ENCODE measurements at places on chromosomes 13 and 19.

DNA sequence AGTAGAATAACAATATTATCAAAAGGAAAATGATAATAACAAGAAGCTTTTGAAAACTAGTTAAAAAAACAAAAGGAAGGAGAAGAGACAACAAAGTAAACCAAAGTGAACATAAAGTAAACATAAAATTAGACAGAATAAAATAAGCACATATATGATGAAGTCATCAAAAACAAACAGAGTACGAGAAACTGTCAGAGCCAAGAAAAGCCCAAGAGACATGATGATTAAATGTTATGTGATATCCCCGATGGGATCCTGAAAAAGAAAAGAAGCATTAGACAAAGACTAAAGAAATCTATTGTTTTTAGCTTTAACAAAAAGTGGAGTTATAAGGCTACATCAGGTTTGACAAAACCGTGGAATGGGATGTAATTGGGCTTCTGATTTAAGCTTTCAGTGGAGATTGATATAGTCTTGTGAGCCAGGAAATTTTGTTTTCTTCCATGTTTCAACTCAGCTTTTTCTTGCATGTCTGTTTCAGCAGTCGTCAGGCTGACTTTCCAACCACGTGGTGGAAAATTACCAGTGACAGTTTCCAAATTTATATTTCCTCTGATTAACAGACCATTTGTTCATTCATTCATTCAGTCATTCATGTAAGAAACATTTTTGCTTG is 64.9 kb downstream of the KL start:
- DNase-seq: no peak

DNA sequence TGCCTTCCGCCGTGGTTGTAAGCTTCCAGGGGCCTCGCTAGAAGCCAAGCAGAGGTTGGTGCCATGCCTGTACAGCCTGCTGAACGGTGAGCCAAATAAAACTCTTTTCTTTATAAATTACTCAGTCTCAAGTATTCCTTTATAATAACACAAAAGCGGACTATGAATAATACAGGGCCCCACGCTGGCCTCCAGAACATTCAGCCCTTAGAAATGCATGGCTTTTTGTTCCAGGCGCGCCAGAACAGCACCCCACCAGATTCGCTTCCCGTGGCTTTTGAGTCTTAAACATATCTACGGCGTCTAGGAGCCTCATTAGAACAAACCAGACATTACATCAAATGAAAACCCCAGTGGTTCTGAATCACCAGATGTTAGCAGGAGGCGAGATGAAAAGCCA is 75.1 kb downstream of the SLC15A1 start:
- DNase-seq: no peak

- no peak for DNase-seq
Observed at GRCh38 chr13:101767131-101767530, 314.7 kb downstream of the ITGBL1 start.

- no peak for DNase-seq
Observed at GRCh38 chr13:100512422-100512821, 76.2 kb downstream of the GGACT start.

DNA sequence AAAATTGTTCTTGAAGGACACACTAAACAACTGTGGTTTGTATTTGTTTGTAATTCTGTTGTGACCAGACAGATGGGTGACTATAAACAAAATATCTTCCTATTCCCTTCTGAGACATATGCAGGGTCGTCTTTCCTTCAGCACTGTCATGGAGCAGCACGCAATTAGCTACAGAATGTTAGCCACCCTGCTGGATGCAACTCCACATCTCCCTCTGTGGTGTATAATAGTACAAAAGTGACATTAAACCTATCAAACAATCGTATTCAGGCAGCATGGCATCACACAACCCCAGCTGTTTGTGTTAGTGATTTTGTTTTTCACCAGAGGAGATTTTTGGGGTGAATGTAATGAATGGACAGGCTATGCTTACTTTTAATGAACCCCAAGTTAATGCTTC is 146.2 kb downstream of the GPC6 start:
- no peak for DNase-seq

GRCh38 chr19:5916181-5916708 is 2.2 kb downstream of the CAPS start:
- DNase-seq: no peak

DNA sequence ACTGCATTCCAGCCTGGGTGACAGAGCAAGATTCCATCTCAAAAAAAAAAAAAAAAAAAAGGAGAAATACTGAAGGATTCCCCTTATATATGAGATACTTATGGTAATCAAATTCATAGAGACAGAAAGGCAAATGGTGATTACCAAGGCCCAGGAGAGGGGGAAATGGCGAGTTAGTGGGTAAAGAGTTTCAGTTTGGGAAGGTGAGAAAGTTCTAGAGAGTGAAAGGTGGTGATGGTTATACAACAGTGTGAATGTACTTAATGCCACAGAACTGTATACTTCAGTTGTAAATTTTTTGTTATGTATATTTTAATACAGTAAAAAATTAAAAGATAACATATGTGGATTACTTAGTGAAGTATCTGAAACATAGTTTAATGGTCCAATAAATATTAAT is 90.2 kb downstream of the DHRS12 start:
- DNase-seq: no peak

- DNase-seq: no peak
Observed at GRCh38 chr19:18790566-18791314, at the start of gene COMP. COMP (minus strand) TSS chr19:18791305; CDS start chr19:18791269, 36 bp downstream.

DNA sequence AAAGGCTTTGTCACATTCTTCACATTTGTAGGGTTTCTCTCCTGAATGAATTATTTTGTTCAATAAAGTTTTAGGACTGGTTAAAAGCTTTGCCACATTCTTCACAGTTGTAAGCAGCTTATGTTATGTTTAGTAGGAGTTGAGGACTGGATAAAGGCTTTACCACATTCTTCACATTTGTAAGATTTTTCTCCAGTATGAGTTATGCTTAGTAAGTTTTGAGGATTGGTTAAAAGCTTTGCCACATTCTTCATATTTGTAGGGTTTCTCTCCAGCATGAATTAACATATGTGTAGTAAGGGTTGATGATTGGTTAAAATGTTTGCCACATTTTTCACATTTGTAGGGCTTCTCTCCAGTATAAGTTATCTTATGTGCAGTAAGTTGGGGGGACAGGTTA is 79.9 kb downstream of the ZNF431 start:
- DNase-seq: no peak

- DNase-seq: no peak
Observed at GRCh38 chr13:21777813-21778212, 106.9 kb downstream of the FGF9 start.

- DNase-seq: no peak
Observed at GRCh38 chr19:29795461-29796172, 16.2 kb upstream of the CCNE1 start.

DNA sequence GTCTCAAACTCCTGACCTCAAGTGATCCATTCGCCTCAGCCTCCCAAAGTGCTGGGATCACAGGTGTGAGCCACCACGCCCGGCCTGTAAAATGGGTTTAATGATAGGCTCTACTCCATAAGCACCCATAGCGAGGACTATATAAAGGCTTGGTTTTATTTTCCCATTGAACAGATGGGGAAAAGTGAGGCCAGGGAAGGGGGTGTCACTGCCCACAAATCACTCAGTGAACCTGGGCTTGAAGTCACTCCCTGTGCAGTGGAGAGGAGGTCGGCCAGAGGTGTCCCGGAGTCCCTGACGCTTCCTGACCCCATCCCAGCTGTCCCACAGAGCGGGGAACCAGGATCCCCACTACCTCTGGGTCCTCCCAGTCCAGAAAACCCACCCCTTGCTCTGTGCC is 14.9 kb downstream of the TLE2 start:
- DNase-seq: no peak

DNA sequence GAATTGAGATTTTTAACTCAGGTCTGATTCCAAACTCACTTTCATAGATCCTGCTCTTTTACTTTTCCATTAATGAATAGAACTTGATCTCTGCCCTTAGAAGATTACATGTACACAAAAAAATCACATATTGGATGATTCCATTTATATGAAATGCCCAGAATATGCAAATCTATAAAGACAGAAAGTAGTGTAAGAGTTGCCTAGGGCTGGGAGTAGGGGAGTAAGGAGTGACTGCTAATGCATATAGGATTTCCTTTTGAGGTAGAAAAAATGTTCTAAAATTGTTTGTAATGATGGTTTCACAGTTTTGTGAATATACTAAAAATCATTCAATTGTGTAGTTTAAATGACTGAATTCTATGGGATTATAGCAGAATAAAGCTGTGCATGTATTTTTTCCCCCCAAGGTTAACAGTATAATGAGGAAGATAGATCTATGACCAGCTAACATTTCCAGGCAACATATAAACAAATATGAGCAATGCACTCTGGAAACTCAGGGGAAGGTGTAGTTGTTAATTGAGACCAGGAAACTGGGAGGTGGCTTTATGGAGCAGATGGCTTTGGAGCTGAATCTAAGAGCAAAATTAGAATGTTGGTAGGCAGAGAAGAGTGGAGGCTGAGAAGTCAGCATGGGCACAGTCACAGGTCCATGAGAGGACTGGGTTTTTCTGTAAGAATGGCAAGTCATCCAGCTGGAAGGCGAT is 41.4 kb downstream of the LACC1 start:
- no peak for DNase-seq

- peak; percentile 47 for DNase-seq
Observed at GRCh38 chr13:39956036-39956435, 300.6 kb downstream of the COG6 start.

- DNase-seq: no peak
Observed at GRCh38 chr13:77810430-77810829, 108.2 kb downstream of the EDNRB start.

GRCh38 chr19:17114414-17114831 is 38.8 kb downstream of the MYO9B start:
- DNase-seq: no peak

GRCh38 chr13:113971471-113972231 is 2.2 kb downstream of the C13orf46 start:
- DNase-seq: no peak

- DNase-seq: no peak
Observed at GRCh38 chr13:35309706-35310105, 166.8 kb downstream of the MAB21L1 start.

- no peak for DNase-seq
Observed at GRCh38 chr19:29708554-29709439, 6.3 kb downstream of the C19orf12 start.

- DNase-seq: no peak
Observed at GRCh38 chr19:55149078-55150003, at the start of gene TNNT1. TNNT1 (minus strand) TSS chr19:55149206; CDS start chr19:55147157, 2,049 bp downstream.

- DNase-seq: no peak
Observed at GRCh38 chr19:43574424-43575155, 737 bp downstream of the XRCC1 start.

DNA sequence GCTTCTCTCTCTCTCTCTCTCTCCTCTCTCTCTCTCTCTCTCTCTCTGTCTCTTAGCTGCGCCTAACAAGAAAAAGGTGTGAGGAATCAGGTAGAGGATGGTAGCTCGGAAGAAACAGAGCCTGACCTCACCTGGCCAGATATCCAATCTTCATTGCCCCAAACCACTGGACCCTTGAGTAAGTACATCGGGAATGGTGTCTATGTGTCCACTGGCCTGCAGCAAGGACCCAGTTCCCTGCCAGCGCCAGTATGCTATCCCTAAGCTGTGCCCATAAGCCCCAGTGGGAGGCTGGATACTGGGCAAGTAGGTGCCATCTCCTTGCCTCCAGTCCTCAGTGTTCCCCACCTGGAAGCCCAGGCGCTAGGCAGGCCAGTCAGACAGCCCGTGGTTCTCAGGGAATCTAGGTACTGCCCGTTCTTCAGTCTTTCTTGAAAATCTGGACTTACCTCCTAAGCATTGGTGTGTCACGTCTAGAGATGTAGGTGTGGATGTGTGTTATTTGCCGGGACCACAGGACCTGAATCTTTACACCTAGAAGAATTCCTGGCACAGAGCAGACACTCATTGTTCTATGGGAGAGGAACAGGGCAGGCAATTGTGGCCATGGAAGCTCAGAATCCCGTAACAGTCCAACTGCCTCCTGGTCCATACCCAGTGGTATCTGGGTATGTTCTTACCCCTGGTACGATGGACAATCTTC is 7.3 kb downstream of the URAD start:
- no peak for DNase-seq

DNA sequence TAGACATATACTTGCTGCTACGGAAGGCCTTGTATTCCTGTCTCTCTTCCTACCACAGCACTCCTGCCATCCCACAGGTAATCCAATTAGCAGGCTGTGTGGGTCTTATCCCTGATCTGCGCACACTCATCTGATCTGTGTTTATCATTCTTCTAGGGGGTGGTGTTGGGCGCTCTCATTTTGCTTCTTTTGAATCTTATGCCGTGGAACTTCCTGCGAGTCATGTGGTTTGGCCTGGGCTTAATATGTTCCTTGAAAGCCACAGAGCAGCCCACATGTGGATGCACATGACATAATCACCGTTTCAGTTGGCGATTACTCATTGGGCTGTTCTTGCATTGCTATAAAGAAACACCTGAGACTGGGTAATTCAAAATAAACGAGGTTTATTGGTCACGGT is 7.5 kb downstream of the RASA3 start:
- peak; percentile 80 for DNase-seq

GRCh38 chr13:27419328-27419727 is 5.1 kb upstream of the GTF3A start:
- no peak for DNase-seq

DNA sequence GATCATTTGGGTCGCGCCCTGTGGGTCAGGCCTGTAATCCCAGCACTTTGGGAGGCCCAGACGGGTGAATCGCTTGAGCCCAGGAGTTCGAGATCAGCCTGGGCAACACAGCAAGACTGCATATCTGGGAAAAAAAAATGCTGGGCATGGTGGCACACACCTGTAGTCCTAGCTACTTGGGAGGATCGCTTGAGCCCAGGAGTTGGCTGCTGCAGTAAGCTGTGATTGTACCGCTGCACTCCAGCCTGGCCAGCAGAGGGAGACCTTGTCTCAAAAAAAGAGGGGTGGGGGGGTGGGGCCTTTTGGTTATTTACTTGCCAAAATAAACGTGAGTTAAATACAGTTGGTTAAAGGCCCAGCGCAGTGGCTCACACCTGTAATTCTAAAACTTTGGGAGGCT is 9.8 kb upstream of the ZNF544 start:
- peak; percentile 26 for DNase-seq

DNA sequence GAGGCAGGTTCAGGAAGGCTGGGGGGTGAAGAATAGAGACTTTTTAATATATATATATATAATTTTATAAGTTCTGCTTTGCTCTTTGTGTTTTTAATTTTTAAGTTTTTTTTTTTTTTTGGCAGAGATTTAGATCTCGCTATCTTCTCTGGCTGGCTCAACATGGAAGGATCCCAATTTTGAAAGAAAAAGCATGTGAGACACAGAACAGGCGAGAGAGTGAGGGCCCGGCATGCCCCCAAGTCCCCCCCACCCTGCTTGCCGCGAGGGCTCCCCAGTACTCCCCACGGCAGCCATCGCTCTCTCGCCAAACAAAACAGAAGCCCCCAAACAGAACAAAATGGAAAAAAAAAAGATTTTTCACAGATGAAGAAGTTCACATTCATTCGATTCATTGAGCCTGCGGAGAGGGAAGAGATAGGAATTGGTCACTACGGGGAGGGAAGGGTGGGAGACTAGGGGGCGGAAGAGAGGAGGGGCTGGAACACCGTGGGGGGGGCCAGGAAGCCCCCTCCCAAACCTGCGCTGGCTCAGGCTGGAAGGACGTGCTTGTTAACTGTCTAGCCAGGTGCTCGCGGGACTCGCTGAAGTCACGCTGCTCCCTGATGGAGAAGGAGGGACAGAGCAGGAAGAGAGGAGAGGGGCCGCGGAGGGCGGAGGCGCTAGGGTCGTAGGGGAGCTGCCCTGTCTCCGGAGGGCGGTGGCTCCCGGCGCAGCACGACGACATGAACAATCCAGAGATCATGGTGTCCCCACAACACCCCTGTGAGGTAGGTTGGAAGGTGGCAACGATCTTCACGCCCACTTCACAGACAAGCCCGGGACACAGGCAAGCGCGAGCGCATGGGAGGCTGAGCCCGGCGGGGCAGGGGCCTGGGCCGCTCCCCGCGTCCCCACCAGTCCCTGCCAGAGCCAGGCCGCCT is 10.6 kb downstream of the KHSRP start:
- no peak for DNase-seq

Data from activated naive CD8-positive, alpha-beta T cell treated with anti-CD3 and anti-CD28 coated beads for 36 hours (primary cell).